ENCODE measurements at places on chromosomes 6 and 20.

DNA sequence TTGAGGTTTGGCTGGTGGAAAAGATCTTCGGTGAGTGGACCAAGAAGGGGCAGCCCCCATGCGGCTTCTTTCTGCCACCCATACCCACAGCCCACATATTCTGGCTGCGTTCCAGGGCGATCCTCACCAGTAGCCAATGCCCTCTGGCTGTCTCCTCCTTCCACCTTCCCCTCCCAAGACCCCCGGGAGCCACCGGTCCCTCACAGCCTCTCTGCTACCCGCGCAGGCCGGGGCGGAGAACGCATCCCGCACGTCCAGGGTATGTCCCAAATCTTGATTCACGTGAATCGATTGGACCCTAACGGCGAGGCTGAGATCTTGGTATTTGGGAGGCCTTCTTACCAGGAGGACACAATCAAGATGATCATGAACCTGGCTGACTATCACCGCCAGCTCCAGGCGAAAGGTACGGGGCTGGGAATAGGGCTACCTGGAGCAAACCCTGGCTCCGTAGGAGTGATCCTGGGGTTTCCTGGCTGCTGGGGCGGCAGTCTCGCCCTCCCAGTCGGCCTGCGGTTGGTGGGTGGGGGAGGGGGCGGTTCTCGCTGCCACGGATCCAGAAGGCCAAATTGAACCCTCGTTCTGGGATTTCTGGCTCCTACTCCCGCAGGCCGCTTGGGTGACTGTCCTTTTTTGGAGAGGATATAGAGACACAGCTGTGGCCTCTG, 545 bp downstream of the KHDC3L start:
- DNase-seq = no peak

DNA sequence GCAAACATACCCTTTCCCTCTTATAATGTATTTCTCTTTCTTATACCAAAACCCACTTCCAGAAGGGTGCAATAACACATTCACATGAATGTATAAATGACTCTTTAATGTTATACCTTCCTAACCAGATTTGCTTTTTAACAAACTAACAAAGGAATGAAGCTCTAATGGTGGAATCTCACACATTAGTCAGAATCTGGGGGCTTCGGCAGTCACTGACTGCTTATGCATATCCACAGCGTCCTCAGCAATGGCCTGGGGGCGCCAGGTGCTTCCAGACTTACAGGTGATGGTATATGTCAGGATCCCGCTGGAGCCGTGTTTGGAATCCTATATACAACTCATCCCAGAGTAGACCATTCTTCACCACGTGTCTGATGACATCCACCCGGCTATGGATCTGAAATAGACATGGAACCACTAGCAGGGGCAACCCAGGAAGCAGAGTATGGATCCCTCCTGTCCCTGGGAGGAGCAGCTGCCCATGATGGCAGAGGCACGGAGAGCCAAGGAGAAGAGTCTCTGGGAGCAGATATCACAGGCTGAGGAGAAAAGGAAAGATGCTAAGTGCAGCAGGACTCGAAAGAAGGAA, 150.8 kb upstream of the RIPOR2 start:
- no peak for DNase-seq

- no peak for DNase-seq
Observed at GRCh38 chr6:18752278-18753068, 365.3 kb downstream of the RNF144B start.

DNA sequence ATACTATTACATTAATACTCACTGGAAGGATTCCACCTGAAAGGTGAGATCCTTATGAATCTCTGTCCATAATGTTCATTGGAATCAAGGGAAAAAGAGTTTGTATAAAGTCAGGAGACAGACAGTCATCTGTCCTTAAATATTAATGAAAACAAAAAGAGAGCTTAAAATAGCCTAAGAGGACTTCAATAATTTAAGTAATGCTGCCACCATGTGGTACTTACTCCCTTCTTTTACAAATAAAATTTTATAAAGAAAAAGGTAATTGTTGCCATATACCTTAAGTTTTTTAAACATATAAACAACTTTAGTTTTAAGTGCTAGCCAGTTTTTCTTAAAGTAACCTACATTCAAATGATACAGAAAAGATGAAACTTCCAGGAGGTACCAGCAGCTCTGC, 5.1 kb downstream of the BLOC1S5 start:
- DNase-seq = no peak

GRCh38 chr20:40309731-40310130, 379.3 kb downstream of the MAFB start:
- DNase-seq = no peak

Measured in stimulated activated CD8-positive, alpha-beta memory T cell treated with anti-CD3 and anti-CD28 coated beads, Interleukin-4, amount 100 ng/mL, for 4 hours (primary cell).